ENCODE measurements at places on chromosomes 1 and 21. TPM values are rescaled to one million over a fixed set of nuclear protein-coding genes. Genes with fewer than 3 reads are reported as not detected.

DNA sequence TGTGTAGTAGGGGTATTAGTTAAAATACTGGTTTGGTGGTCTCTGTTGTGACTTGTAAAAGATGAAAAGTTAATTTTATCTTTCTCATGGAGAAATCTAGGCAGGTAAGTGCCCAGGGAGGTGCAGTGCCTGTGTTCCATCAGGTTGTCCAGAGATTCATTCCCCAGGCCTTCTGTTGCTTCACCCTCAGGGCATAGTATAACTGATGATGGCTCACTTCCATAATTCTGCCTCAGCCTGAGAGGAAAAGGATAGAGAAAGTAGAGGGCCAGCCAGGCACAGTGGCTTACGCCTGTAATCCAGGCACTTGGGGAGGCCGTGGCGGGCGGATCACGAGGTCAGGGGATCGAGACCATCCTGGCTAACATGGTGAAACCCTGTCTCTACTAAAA, 153.9 kb downstream of the FMN2 start:
- peak; percentile 50 for DNase-seq

- DNase-seq: no peak
Observed at GRCh38 chr21:38341546-38342012, 84.8 kb downstream of the KCNJ15 start.

- no peak for DNase-seq
Observed at GRCh38 chr1:35178295-35178695, 14.7 kb downstream of the SFPQ start.

DNA sequence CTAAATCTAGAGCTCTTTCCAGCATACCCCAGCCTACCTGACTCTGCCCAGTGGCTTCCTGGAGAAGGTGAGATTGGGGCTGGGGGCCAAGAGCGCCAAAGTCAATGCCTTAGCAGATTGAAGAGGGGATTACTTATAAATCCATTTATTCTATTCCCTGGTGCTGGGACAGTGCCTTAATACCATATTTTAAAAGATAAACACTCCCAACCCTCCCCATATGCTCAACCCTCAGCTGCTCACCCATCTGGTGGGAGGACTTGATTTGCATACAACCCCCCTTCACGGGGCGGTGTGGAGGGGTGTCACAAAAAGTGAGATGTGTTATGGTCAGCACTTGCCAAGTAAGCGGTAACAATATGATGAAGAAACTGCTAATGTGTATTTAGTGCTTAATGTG, 3.2 kb upstream of the DISP3 start:
- no peak for DNase-seq

DNA sequence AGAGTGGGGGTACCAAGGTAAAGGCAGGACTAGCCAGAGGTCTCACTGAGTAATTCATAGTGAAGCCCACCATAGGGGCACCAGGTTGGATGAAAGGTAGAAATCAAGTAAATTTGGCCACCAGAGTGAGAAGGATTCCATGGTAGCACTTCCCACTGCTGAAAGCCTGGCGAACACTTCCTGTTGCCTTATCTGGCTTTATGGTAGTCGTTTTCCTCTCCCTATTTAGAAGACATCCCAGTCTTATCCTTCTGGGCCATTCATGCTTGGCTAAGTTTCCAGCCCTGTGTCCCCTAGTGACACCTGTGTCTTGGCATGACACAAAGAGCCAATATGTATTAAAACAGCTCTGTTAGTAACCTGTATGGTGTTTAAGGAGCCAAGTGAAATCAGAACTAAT, 74.3 kb upstream of the SIPA1L2 start:
- DNase-seq: no peak

- DNase-seq: no peak
Observed at GRCh38 chr1:61477301-61477700, 247.6 kb downstream of the TM2D1 start.

- no peak for DNase-seq
Observed at GRCh38 chr1:157880621-157881020, 39.0 kb upstream of the CD5L start.

Gene NID1
- total RNA-seq: 81.1 TPM

- DNase-seq: peak; percentile 8
Observed at GRCh38 chr1:78211483-78212092, 165.8 kb downstream of the GIPC2 start.

Gene NBPF1
- total RNA-seq: 34.1 TPM

- no peak for DNase-seq
Observed at GRCh38 chr1:86150553-86151055, 6.0 kb downstream of the COL24A1 start.

GRCh38 chr1:162008799-162009198, 14.9 kb downstream of the OLFML2B start:
- DNase-seq: no peak

Gene LYSMD1
- total RNA-seq: 2.2 TPM

DNA sequence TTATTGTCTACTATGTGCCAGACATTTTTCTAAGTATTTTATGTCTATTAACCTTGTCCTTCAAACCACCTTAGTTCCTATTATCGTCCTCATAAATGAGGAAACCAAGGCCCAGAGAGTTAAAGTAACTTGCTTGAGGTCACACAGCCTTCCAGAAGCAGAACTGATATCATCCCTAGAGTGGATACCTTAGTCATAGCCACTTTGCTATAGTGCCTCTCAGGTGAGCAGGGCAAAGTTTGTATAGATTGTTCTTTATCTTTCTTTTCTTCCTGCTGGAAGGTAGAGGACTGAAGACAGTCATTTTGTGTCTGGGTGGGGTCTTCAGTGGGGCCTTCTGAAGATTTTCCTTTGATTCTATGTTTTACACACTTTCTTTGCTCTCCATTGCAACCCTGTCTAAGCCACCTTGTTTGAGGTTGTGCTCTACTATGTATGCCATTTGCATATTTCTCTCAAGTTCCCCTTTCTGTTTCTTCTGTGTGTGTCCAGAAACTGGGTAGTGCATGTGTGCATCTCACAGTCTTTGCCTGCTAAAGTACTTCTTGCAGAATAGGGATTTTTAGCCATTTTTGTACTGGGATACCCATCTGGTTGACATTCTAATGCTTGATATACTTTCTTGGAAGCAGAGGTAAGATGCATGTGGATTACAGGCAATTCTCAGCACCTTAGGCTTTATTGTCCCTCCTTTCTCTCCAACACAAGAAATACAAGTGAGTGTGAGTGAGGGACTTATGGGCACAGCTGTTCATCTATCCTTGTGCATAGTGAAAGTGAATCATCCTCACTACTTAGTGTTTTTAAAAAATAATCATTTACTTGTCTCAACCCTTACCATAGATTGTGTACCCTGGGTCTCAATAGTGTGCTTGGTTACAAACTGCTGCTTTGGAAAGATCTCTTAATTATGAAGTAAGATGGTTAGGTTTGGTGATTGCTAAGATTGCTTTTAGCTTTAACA, 207.6 kb upstream of the HMCN1 start:
- DNase-seq: no peak

DNA sequence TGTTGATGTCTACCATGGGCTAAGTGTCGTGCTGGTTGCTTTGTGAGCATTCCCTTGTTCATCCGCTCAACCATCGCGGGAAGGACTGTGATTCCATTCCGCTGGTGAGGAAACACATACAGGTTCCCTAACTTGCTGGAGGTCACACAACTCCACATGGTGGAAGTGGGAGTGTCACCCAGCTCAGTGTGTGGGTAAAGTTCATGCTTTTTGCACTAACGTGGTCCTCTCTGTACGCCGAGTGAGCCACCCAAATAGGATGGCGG, 4.0 kb upstream of the CLDN19 start:
- no peak for DNase-seq

- DNase-seq: no peak
Observed at GRCh38 chr21:34357889-34358288, 5.9 kb upstream of the KCNE2 start.

DNA sequence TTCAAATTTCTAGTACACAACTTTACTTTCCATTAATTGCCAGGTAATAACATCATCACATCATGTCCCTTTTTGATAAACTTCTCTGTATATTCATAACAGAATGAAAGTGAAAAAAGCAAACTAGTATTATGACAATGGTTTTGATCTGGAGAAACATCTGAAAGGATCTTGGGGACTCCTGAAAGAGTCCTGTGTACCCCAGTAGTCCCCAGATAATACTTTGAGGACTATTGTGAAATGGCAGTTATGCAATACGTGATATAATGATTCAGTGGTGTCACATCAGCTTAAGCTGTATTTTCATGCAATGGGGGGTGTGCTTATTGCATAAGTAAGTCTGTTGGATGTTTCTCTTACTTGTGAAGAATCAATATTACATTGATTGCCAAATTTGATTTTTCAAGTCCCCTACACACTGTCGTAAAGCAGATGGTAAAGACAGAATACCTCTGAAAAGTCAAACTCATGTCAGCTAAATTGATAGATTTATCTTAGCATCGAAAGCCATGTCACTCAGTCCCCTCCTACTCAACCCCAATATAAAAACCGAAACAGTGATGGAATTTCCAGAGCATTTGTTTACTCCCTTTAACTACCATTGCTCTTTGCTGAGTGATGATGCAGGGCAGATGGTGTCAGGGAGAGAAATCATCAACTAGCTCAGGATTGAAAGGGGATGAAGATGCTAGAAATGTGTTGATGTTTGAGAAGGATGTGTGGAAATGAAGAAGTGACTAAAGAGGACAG, 146.7 kb upstream of the C1orf105 start:
- no peak for DNase-seq

Gene GPR25
- not detected for total RNA-seq

DNA sequence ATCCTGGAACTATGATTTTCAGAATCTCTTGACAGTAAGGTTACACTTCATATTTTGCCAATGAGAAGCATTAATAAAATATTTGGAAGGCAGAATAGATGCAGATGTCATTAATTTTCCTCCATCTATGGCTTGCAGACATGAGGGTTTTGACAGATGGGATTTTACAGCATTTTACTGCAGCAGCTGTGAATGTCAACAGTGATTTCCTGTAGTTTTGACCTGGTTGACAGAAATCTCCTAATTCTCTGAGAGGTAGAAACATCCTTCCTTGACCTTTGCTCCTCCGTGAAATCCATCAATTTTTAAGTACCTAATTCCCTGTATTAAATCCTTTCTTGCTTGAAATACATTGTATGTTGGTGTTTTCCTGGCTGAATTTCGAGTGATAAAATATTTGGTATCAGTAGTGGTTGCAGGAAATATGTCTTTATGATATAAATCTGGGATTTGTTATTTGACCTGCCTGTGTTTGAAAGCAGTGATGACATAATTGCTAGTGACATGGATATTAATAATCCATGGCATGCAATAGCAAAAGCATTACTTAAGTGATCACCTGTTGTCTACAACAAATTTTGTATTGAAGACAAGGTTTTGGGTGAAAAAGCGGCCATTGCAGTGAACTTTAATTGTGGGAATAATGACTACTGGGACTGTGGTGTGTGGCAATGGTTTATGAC, 73.9 kb downstream of the HLX start:
- no peak for DNase-seq

Gene ARHGAP30
- 65.1 TPM for total RNA-seq

Gene PTGER3
- 4.9 TPM for total RNA-seq

- DNase-seq: no peak
Observed at GRCh38 chr1:229860926-229861325, 206.1 kb upstream of the GALNT2 start.

DNA sequence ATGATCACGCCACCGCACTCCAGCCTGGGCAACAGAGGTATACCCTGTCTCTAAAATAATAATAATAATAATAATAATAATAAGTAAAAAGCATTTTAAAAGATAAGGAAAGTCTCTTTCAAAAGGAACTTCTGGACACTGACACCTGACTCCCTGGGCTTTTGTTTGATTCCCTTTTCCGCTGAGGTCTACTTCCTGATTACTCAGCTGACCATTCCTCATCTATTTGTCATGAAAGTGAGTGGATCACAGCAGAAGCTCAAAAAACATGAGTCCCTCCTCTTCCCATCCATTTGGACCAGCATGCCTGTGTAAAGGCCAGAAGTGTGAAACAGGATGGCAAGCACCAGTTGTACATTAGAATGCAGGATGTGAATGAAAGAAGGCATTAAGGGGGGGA, 61.1 kb upstream of the FBXO28 start:
- no peak for DNase-seq

GRCh38 chr1:159040206-159040605, 30.5 kb downstream of the IFI16 start:
- DNase-seq: no peak

DNA sequence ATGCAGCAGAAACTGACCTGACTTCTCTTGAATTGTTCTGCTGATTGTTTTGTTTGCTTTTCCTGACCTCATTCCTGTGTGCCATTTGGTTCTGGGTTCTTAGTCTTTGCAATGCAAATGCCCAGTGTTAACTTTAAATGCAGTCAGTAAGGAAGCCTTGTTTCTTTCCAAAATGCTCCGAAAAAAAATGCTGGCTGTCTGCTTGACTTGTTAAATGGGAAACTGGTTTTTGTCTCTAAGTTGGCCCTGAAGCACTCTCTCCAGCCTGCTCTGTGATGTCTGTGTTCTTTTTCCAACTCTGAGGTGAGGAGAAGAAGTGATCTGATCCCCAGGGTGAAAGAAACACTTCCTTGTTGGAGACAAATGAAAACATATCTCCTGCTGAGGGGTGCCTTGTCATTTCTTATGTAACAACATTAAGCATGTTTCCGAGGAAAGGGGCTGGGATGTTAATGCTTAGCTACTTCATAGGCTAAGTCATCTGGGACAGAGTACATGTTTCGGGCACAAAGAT, 256.3 kb upstream of the ADGRL4 start:
- DNase-seq: no peak

DNA sequence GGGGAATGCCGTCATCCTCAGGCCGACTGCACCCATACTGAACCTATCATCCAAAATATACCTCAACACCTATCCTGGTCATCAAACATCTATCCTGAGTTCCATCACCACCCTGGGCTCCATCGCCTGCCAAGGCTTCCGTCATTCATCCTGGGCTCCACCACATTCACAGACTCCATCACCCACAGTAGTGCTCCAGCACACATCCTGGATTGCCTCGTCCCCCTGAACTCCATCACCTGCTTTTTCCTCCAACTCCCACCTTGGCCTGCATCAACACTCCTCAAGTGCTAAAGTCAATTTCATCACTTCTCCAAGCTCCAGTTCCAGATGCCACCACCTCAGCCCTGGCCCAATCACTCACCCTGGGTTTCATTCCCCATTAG, 7.8 kb downstream of the MAP3K6 start:
- DNase-seq: no peak

DNA sequence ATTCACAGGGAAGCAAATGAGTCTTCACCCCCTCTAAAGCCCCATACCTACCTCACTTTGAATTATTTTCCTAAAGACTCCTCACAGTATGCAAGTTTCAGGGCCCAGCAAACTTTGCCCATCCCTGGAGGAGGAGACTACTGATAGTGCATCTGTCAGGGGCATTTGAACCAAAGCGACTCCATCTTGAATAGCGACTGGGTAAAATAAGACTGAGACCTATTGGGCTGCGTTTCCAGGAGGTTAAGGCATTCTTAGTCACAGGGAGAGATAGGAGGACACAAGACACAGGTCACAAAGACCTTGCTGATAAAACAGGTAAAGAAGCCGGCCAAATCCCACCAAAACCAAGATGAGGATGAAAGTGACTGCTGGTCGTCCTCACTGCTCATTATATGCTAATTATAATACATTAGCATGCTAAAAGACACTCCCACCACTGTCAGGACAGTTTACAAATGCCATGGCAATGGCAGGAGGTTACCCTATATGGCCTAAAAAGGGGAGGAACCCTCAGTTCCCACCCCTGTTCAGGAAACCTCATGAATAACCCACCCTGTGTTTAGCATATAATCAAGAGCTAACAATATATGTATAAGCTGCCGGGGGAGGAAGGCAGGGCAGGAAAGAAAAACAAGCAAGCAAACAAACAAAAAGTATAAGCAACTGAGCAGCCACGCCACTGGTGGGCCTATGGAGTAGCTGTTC, 3.3 kb upstream of the PKNOX1 start:
- no peak for DNase-seq

- DNase-seq: no peak
Observed at GRCh38 chr1:84083307-84083706, 60.8 kb upstream of the PRKACB start.

All from upper lobe of left lung (tissue), 6 donors.